ENCODE measurements at places on chromosomes 3 and 15.
A peak's percentile ranks its signal among the peaks of the same experiment; 100 is the strongest.

DNA sequence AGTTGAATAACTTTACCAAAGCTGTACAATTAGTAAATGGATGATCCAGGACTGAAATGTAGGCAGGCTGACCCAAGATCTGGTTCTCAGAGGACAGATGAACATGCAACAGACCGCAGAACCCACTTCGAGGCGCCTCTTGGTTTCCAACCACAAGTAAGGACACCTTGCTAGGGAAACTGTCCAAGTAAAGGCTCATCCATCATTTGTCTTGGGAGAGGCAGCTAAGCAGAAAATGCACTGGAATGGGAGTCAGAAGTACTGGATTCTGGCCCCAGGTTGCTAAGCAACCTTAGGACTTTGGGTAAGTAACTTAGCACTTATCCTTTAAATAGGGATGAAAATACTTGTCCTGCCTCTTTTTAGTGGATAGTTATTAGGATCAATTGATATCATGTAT, 366.3 kb upstream of the LRRC3B start:
- no peak for DNase-seq

DNA sequence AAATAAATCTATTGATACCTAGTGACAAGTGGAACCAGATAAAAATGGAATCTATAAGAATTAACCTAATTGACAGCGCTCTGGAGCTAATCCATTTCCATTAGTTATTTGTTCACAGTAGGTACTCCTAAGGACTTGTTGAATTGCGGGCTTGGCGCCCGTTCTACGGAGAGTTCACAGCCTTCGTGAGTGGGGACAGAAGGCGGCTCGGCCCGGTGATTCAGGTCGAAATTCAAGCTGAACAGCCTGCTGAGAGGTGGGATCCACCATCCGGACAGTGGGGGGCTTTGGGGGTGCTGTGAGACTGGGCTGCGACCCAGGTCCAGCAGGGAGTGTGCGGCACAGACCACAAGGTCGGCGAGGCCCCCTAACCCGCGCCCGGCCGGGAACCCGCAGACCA, 779 bp upstream of the CTNNB1 start:
- DNase-seq = no peak

GRCh38 chr3:134249935-134250716, 533 bp downstream of the RYK start:
- DNase-seq = peak; percentile 65

DNA sequence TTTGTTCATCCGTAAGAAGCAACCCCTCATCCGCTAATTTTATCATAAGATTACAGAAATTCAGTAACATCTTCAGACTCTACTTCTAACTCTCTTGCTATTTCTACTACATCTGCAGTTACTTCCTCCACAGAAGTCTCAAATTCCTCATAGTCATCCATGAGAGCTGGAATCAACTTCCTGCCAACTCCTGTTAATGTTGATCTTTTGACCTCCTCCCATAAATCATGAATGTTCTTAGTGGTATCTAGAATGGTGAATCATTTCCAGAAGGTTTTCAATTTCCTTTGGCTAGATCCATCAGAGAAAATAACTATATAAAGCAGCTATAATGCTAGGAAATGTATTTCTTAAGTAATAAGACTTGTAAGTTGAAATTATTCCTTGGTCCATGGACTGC, 115.1 kb downstream of the TAFA4 start:
- no peak for DNase-seq

DNA sequence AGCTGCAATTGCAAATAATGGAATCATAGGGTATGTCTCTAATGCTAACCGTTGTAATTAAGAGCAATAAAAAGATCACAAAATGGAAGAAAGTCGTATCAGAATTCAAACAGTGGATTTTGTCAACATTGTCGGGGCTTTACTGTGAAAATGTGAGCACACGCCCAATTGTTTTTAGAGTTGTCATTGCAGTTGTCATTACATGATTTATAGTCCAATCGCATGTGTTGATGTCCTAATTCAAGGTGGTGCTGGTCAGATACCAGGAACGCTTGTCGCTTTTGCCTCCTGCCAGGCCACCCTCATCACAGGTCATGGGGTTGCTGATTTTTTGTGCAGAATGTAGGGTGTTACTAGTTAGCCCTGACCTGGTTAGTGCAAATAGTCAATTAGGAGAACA, 16.2 kb downstream of the TRPM1 start:
- no peak for DNase-seq

GRCh38 chr3:28467414-28467813, 118.8 kb upstream of the AZI2 start:
- DNase-seq = no peak

Measured in progenitor cell of endocrine pancreas (in vitro differentiated cells).